ENCODE measurements at places on chromosomes 5 and 9.

- H3K4me3 ChIP-seq: peak overlapping the region; percentile 87
- H3K27me3 ChIP-seq: no peaks in the 10 kb centered on the region
- peaks cover 28% of the 10 kb centered on the region for H3K36me3 ChIP-seq
- DNase-seq: no peak
- peak overlapping the region; percentile 97 for H3K27ac ChIP-seq
These were observed 684 bp downstream of the TOR1B start for GRCh38 chr9:129803676-129804060.

- no peak overlapping the region for H3K4me3 ChIP-seq
- no peaks in the 10 kb centered on the region for H3K4me1 ChIP-seq
- DNase-seq: no peak
- H3K36me3 ChIP-seq: no peaks in the 10 kb centered on the region
These were observed 81.4 kb downstream of the SPATA31C2 start for GRCh38 chr9:88056876-88057275.

GRCh38 chr9:18129809-18130334 lies 344.1 kb upstream of the ADAMTSL1 start:
- H3K4me3 ChIP-seq: no peak overlapping the region
- H3K27me3 ChIP-seq: no peaks in the 10 kb centered on the region
- no peaks in the 10 kb centered on the region for H3K36me3 ChIP-seq
- H3K27ac ChIP-seq: no peak overlapping the region
- DNase-seq: no peak

DNA sequence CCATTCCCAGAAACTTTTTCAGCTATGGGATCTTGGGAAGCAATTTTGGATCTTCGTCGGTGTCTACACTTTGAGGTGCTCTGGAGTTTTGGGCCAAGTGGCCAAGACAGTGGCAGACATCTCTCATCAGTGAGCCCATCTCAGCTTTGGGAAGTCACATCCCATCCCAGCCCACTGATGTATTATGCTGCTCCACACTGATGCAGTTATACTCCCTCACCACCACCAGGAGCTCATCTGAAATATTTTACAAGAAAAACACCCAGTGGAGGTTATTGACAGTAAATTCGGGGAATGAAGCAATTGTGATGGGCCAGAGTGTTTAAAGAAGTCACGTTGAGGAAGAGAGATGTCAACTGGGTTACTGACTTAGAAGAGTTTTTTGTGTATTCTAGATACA lies 378.0 kb downstream of the KDM4C start:
- DNase-seq: no peak
- H3K27ac ChIP-seq: no peak overlapping the region
- H3K36me3 ChIP-seq: peaks cover 37% of the 10 kb centered on the region
- H3K4me3 ChIP-seq: no peak overlapping the region
- no peaks in the 10 kb centered on the region for H3K27me3 ChIP-seq

Data from activated CD4-positive, alpha-beta T cell treated with anti-CD3 and anti-CD28 coated beads, Interleukin-2, amount 10 ng/mL, durations not matched to agents 7 days and 5 days (primary cell).